ENCODE measurements at places on chromosomes 13 and 19.
A peak's percentile ranks its signal among the peaks of the same experiment; 100 is the strongest.

DNA sequence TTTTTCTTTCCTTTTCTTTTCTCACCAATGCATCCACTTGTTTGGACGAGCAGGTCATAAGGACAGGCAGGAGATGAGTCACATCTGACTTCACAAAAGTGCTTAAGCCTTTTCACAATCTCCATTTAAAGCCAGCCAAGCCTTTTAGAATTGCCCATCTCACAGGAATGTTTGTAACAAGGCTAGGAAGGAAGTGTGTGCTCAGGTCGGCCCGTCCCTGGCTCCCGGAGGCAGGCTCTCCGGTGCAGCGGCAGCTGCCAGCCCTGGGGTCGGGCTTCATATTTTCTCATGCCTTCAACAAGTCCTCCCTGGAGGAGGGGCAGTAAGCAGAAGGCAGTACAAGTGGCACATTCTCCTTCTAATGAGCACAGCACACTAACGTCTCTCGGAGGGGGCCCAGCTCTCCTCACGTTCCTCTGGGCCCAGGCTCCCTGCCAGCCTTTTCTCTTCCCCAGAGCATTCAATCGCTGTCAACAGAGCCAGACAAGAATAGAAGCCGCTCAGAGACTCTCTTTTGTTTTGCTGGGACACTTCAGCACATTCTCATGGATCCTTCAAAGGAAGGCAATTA is 180.5 kb downstream of the COL4A1 start:
- peak; percentile 72 for DNase-seq

- DNase-seq, result no peak
These were observed 121.4 kb downstream of the KCNRG start for GRCh38 chr13:50136678-50137077.

DNA sequence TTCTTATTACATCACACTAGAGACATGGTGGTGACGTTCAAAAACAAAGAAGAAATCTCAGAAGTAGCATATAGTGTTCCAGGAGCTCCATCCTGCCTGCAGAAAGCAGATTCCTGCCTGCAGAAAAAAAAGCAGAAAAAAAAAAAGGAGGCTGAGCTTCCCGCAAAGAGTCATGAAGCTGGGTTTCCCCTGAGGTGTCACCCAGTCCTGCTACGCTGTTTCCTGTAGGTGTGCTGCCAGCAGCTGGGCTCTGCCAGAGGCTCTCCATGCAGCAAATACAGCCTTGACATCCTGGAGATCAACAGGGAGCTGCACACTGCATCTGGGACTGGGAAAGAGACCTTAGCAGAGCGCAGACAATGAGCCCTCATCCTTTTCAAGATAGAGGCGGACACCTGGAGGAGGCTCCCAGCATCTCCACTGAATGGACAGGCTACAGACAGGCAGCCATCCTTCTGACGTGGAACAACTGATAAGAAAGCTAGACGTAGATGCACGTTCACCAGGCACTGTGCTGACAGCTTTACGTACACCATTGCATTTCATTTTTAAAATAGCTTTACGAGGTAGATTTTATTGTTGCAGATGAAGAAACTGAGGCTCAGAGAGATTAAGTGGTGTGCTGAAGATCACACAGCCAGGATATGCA is 350.9 kb downstream of the FOXO1 start:
- DNase-seq, result no peak

- DNase-seq, result no peak
These were observed 111.5 kb downstream of the DNAJC15 start for GRCh38 chr13:43134868-43135267.

GRCh38 chr13:112225429-112226090 is 150.6 kb upstream of the SPACA7 start:
- DNase-seq, result no peak

DNA sequence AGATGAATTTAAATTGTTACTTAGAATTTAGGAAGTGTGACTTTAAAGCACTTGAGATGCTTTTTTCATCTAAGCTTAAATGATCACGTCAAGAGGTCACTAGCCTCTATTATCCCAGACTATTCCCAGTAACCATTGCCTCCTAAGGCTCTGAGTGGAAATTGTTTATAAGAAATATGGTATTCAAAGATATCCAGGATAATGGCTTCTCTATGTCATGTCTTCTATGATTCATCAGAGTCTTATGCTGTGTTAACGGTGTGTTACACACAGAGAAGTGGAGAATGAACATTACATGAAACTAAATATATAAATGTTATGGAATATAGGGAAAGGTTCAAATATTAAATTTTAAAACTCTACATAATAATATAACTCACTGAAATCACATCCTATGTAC is 79.8 kb upstream of the NBEA start:
- DNase-seq, result no peak

GRCh38 chr13:60572003-60572798 is 175.2 kb downstream of the TDRD3 start:
- no peak for DNase-seq

- no peak for DNase-seq
These were observed 54.1 kb downstream of the TSSK6 start for GRCh38 chr19:19461306-19461670.

- no peak for DNase-seq
These were observed 16.5 kb upstream of the RNF17 start for GRCh38 chr13:24747248-24748060.

- no peak for DNase-seq
These were observed 11.9 kb upstream of the ZNF675 start for GRCh38 chr19:23698711-23699520.

GRCh38 chr19:28456252-28456651 is 756.7 kb downstream of the UQCRFS1 start:
- no peak for DNase-seq

GRCh38 chr19:45547965-45548609 is 36.5 kb downstream of the OPA3 start:
- no peak for DNase-seq

GRCh38 chr13:73583331-73583730 is 524.5 kb downstream of the KLF5 start:
- DNase-seq, result peak; percentile 65

- no peak for DNase-seq
These were observed 43.1 kb upstream of the ZNF681 start for GRCh38 chr19:23801803-23802202.

Measured in large intestine (tissue), 12 donors.